ENCODE measurements at places on chromosomes 5 and 9.
A peak's percentile ranks its signal among the peaks of the same experiment; 100 is the strongest.

DNA sequence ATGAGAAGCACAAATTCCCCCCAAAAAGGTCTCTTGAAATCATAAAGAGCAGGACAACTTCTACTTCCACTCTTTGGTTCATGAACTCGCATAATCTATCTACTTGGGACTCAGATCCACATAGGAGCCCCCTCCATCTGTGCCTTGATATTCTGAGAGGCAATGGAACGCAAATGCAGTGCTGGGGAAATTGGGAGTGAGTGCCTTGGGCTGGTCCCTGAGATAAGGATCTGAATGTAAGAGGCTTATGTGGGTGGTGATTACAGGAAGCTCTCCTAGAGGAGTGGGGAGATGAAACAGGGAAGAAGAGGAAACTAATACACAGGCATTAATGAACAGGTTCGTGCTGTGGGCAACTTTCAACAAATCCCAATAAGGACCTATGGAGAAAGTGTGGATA is 285.6 kb downstream of the RASEF start:
- DNase-seq, result no peak

DNA sequence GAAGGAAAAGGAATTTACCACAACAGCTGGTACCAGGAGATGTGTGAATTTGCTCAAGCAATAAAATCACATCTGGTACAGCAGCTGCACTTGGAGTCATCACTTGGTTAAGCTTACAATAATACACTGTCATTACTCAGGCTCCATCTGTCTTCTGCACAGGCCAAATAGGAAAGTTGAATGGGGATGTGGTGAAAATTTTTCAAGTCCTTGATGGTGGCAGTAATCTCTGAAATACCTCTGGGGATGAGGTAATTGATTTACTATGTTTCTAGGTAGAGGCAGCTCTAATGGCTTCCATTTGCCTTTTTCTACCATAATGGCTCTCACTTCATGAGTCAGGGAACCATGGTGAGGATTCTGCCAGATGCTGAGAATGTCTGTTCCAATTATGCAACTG is 206.8 kb upstream of the ATP10B start:
- DNase-seq, result no peak

DNA sequence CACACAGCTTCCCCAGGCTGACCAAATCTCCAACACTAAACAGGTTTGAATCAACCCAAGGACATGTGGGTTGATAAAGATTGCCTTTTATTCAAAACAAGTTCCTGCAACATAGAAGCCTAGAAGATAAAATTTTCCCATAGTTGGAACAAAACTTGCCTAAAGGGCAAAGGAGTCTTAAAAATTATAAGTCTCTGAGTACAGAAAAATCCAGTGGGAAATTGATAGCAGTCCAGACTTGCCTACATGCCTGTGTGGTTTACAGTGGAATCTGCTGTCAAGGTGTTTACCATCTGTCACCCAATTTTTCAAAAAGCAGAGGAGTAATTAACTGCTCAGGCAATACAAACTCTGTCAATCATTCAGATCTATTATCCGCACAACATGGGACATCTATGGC is 168.2 kb downstream of the PPP2R2B start:
- no peak for DNase-seq

GRCh38 chr5:39255406-39255805 is 36.0 kb upstream of the FYB1 start:
- DNase-seq, result no peak

GRCh38 chr9:101625876-101626275 is 31.1 kb upstream of the PPP3R2 start:
- no peak for DNase-seq

- no peak for DNase-seq
Observed at GRCh38 chr5:26563979-26564378, 474.4 kb downstream of the CDH9 start.

DNA sequence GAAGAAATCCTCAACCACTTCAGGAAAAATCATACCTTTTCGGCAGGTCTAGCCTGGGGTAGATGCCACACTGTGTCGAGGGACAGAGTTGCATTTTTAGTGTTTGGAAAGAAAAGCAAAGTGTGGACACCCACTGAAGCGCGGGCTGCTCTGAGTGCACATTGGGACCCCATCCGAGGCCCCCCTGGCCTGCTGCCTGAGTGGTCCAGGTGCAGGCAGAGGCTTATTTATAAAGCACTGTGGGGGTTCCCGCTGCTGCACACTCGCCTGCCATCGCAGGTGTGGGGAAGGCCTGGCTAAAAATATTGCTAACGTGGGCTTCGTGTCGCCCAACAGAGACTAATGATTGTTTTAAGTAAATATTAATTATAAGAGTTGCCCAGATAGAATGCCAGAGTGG is 119.4 kb downstream of the CRB2 start:
- DNase-seq, result no peak

DNA sequence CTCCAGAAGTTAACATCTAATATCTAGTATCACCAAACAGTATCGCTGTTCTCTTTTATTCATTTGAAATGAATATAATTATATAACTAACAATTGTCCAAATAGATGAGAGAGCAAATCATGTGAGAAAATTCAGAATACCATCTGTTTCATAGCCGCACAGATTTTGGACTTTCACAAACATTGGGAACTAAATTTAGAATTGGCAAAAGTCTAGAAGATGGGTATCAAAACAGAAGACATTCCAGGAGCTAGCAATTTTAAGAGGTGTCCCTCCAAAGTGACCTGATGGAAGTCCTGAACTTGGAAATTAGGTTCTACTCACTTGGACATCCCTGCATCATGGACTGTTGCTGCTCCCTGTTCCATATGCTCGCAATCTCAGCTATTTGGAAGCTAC is 57.0 kb upstream of the FSD1L start:
- no peak for DNase-seq

- DNase-seq, result no peak
Observed at GRCh38 chr9:40907657-40908624, 220.5 kb downstream of the FOXD4L6 start.

DNA sequence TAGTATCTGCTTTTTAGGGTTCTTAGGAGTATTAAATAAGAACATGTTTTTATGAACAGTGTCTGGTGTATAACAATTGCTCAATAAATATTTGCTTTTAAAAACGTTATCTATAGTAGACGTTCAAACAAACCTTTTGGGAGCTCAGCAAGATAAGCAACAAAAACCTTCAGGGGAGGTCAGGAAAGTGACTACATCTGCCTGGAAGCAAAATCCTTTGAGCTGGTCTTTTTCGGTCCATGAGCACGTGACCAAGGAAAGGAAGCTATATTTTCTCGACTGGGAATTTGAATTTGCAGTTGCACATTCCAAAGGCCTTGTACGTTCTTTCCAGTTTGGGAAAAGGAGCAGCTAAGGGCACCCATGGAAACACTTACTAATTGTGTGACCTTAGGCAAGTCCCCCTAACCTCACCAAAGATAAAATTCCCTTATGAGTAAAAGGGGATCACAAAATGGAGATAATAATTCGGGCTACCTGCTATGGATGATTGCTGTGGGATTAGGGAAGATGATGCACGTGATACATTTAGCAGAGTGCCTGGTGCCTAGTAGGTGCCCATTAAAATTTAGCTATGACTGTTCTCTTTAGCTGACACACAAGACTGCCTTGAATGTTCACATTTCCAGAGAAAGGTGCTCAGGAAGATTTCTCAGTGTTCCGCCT is 45.4 kb downstream of the PTTG1 start:
- DNase-seq, result no peak

GRCh38 chr9:36123515-36123914 is 13.0 kb upstream of the GLIPR2 start:
- no peak for DNase-seq

GRCh38 chr5:1879292-1880263 is 3.1 kb downstream of the IRX4 start:
- no peak for DNase-seq

DNA sequence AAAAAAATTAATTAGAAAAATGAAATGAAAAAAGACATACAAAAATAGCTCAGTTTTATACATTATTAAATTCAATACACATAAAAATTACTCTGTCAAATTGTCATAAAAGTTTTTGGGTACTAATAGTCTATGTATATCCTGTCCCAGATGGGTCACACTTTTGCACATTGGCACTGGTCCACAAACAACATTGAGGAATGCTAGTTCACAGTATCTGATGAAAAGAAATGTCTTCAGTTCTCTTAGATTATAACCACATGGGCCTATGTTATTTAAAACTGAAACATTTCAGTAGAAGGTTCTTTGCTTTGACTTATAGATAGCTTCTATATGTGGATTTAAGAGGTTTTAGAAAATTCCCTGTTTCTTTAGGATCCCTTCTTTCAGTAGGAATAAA is 39.8 kb downstream of the LNPEP start:
- no peak for DNase-seq

DNA sequence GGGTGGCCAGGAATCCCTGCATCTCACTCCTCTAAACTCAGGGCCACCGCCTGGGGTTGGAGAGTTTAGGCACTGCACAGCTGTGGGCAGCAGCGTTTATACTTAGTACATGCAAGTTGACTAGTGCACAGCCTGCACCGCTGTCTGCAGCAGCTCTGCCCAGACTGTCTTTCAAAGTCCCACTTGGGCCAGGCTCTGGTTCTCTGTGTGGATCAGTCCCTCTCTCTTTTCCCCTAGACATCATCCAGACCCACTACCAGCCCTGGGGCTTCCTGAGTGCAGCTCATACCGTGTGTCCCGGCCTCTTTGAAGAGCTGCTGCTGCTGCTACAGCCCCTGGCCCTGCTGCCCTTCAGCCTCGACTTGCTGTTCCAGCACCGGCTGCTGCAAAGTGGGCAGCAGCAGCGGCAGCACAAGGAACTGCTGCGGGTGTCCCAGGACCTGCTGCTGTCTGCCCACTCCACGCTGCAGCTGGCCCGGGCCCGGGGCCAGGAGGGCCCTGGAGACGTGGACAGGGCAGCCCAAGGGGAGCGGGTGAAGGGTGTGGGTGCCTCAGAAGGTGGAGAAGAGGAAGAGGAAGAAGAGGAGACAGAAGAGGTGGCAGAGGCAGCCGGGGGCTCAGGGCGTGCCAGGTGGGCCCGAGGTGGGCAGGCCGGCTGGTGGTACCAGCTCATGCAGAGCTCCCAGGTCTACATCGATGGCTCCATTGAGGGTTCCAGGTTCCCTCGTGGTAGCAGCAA is 45.1 kb upstream of the TESK1 start:
- DNase-seq, result no peak

- no peak for DNase-seq
Observed at GRCh38 chr9:1125741-1126140, 75.6 kb downstream of the DMRT2 start.

DNA sequence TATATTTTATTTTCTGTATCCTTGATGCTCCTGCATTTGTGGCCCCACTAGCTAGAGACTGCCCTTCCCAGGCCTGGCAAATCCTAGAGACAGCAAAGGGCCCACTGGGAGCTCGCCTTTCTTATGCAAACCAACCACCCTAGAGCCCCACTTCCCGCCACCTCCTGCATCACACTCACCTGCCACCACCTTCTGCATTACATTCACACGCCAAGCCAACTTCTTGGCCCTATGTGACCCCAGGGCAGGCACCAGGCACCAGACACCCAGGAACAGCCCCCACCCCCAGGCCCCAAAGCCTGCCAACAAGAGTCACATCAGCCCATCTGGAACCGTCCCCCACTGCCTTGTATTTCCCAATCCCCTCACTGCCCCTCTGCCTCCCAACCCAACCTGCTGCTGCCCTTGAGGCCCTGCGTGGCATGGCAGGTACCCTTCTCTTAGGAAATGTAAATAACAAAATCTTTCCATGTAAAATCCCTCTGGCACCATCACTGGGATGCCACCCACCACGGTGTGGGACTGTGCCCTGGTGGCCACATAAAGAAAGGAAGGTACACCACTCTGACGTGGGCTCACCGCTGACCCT is 22.0 kb downstream of the ROR2 start:
- no peak for DNase-seq

DNA sequence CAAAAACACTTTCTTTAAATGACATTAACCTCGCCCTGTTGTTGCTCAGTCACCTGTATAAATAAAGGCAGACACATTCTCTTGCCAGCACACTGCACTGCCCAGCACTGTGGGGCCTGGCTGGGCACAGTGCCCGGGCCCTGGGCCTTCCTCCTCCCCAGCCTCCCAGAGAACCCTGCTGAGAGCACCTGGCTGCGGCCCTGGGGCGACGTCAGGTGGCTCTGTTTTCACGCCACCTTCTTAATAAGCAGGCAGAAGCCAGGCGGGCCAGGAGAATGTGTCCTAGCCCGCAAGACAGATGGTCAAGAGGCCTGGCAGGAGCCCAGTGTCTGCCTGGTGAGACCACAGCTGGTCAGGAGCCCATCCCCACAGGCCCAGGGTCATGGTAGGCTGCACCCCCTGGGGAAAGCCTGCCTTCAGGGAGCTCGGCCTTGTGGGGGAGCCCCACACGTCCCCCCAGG is 8.2 kb upstream of the AGPAT2 start:
- DNase-seq, result no peak

DNA sequence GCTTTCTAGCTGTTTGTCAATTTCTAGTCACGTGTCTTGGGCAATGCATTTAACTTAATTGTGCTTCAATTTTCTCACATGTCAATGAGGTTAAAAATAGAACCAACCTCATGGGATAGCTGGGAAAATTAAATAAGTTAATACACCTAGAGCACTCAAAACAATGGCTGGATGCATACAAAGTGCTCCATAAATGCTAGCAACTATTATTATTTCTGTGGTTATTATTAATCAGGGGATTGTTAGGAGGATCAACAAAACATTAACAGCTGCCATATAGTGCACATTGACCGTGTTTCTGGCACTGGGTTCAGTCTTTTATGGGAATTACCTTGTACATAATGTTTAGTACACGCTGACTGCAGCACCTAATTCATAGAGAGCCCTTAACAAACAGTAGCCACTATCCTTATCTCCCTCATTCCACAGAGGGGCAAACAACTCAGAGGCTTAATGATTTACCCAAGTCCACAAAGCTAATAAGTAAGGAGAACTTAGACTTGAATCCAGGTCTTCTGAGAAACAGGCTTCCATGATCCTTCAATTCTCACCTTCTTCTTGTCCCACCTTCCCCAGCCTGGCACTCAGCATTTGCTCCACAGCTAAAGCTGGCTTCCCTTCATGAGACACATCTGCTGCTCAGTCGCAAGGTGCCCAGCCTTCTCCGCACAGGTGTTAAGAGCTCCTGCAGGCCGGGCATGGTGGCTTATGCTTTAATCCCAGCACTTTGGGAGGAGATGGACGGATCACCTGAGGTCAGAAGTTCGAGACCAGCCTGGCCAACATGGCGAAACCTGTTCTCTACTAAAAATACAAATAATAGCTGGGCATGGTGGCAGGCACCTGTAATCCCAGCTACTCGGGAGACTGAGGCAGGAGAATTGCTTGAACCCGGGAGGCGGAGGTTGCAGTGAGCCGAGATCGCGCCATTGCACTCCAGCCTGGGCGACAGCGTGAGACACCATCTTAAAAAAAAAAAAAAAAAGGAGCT is 137.4 kb upstream of the ABCA1 start:
- DNase-seq, result peak; percentile 71

DNA sequence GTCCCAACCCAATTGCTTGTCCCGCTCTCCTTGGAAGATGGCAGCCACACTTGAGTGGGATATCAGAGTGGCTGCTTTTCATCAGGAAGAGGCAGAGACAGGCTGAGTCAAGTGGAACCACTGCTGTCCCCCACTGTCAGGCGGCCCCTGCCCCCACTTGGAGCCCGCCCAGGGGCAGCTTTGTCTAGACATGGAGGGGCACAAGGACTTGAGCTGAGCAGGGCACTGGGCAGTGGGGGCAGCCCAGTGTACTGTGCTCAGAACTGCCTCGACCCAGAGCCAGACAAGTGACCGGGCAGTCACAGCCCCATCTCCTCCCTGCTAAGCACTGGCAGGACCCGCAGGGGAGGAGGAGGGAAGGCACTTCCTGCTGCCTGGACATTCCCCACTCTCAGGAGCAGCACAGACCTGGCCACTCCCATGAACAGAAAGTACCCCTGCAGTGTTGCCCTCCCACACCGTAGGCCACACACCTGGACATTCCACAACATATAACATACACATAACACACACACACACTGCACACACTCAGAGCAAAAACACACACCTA is 91.0 kb downstream of the MRPL36 start:
- no peak for DNase-seq

Measured in NCI-H1436 treated with DMSO at 0.1 percent for 48 hours (cell line).